NCI-H510A (cell line): ENCODE measurements at places on chromosomes 11 and 22.

DNA sequence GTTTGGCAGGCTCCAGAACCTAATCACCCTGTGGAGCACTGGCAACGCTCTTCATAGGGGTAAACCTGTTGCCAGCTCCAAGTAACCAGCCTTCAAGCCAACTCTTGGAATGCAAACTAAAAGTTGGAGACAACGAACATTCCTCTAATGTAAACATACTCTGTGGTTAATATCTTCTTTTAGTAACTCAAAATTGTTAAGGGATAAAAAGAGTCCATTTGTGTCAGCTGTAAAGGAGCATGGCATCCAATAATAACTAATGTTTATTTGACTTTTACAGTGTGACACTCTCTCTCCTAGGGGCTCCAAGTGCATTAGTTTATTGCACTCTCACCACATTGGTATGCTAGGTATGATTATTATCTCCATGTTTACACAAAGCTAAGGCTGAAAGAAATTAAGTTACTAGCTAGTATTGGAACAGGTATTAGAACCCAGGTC, 31.0 kb upstream of the AMOTL1 start:
- no peak for DNase-seq

GRCh38 chr11:74470526-74470925, 3.2 kb upstream of the KCNE3 start:
- DNase-seq: no peak

GRCh38 chr11:96196181-96196662, 146.8 kb downstream of the MAML2 start:
- DNase-seq: no peak

DNA sequence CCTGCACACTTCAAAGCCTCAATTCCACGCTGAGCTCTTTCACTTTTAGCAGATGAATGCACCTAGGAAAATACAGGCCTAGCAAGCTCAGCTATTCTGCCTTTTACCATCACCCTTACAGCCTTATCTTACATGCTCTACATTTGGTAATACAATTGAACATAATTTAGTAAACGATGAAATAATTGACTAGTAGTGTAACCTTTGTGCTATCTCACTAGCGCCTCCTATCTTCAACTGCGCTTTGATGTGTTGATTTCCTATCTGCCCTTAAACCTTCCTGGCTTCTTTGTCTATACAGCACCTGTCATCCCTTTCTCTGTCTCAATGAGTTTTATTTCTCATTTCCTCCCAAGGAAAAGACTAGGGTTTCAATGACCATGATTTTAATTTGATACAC, 149.7 kb downstream of the LRRC4C start:
- DNase-seq: no peak

GRCh38 chr11:121476379-121477032, 23.7 kb upstream of the SORL1-AS1 start:
- DNase-seq: no peak

DNA sequence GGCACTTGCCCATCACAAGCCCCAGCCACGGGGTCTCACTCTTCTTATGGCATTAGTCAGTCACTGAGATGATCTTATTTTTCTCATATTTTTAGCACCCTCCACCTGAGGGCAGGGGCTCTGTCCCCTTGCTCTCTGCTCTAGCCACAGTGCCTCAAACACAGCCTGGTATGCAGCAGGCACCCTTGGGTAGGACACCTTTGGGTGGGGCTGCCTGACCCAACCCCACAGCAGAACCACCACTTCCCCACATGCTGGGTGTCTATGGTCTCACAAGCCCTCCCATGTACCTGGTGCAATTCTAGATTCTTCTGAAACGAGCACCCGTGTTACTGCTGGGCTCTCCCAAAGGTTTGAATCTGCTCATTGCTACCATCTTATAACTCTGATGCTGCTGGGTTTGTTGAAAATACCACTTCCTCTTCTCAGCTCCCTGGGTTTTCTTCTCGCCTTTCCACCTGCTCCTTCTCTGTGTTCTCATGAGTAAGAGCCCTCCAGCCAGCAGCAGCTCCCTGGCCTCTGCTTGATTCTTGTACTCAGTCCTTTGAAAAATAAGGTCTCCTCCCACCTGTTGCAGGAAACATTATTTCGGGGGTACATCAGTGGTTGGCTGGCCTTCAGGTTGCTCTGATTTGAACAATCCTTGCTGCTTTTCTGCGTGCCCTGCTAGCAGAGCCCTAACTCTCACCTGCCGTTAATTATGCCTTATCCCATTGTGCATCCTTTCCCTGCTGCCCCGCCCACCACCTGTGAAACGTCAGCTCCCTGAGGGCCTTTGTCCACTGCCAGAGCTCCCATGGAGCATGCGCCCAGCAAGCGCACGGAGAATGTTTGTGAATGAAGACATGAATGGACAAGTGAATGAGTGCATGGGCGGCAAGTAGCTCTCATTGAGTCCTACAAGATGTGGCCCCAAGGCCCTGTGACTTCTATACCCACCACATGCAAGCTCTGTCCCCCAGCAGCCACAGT, 1181.6 kb downstream of the TBC1D22A start:
- no peak for DNase-seq

GRCh38 chr11:283405-284104, 5.3 kb downstream of the NLRP6 start:
- peak; percentile 46 for DNase-seq

DNA sequence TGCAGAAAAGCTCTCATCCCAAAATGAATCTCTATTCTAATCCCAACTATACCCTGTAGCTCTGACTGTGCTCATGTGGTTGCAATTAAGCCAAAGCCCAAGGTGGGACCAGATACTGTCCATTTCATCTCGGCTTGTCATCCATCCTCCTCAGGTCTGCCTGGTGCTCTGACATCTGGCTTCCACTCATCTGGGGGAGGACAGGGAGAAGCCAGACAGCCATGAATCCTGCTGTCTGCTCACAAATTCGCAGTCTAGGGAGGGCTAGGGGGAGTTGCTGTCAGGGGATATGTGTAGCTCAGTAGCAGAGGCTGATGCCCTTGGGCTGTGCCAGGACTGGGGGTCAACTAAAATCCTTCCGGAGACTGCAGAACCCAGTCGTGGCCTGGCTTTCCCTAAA, 167.1 kb downstream of the ETS1 start:
- no peak for DNase-seq

DNA sequence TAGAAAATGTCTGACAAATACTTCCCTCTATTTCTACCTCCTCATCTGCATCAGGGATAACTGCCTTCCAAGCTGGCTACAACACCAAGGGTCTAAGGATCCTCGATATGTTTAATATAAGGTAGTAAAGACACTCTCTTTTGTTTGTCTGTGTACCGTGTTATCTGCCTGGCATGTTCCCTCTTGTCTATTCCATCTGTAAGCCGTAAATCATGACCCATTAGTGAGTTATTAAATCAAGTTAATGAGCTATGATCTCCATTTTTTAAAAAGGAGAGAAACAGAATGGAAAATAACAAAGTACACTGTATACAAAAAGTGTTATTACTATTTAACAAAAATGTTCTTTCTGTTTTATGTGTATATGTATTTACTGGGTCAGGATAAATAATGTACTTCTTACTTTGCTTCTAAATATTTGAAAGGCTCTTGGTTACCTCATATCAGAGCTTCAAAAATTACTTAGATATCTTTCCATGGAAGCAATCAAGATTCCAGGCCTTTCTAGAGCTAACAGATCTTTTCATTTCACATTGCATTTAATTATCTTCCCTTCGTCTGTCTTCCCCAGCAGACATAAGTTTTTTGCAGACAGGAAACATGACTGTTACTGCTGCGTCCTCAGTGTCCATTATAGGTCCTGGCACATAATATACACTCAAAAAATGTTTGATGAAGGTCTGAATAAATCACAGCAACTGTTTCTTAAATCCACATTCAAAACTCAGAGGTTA, 342.6 kb upstream of the CCDC90B start:
- no peak for DNase-seq

DNA sequence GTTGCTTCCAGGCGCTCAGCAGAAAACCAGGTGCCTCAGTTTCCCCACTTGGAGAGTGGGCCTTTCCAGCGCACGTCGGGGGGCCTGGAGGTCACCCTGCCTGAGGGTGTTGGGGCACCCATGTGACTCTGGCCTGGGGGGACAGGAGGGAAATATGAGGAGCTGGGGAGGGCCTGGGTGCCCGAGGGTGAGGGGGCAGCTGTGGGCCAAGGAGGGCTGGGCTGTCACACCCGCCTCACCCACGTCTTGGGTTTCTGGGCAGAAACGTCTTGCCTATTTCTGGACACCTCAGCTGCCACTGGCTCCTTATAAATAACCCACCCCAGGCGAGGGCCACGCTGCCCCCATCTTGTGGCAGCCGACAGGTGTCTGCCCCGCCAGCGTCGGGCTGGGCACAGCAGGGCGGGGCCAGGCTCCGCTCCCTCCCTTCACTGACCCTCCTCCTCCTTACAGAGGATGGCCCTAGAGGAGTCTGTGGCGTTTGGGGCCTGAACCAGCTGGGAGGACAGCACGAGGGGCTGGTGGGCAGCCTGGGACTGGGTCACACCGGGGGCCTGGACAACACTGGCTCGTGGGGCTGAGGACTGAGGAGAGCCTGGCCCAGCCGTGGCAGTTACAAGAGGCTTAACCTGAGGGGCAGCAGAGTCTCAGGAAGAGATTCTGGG, 1.5 kb downstream of the TNNT3 start:
- DNase-seq: no peak

- DNase-seq: no peak
Observed at GRCh38 chr11:70033711-70034070, 44.4 kb upstream of the ANO1 start.

- DNase-seq: no peak
Observed at GRCh38 chr11:13152736-13153541, 124.7 kb upstream of the BMAL1 start.

GRCh38 chr22:33007485-33007884, 50.7 kb downstream of the SYN3 start:
- no peak for DNase-seq

GRCh38 chr11:95154514-95154913, 64.9 kb downstream of the ENDOD1 start:
- DNase-seq: no peak

DNA sequence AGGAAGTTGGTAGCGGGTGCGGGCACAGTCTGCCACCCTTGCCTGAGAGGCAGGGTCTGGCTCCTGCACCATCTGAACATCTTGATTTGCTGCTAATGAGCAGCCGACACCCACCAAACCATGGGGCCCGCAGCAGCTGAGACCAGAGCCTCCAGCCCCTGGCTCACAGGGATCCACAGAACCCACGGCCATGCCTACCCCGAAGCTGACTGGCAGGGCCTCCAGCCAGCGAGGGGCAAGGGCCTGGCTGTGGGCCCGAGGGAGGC, 171.5 kb upstream of the NTM start:
- no peak for DNase-seq

DNA sequence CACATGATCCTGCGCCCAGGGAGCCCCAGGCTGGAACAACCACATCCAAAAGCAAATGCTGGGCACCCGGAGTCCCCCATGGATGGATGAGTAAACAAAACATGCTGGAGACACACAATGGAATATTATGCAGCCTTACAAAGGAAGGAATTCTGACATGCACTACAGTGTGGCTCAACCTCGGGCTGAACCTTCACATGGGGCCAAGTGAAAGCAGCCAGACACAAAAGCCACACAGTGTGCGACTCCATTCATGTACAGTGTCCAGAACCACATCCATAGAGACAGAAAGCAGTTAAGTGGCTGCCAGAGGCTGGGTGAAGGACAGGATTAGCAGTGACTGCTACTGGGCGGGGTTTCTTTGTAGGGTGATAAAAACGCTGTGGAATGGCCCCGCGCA, 10.1 kb downstream of the POLR3H start:
- DNase-seq: no peak

- no peak for DNase-seq
Observed at GRCh38 chr11:33953289-33953688, 61.4 kb upstream of the LMO2 start.

GRCh38 chr22:19756288-19757128, 4.1 kb upstream of the TBX1 start:
- no peak for DNase-seq

DNA sequence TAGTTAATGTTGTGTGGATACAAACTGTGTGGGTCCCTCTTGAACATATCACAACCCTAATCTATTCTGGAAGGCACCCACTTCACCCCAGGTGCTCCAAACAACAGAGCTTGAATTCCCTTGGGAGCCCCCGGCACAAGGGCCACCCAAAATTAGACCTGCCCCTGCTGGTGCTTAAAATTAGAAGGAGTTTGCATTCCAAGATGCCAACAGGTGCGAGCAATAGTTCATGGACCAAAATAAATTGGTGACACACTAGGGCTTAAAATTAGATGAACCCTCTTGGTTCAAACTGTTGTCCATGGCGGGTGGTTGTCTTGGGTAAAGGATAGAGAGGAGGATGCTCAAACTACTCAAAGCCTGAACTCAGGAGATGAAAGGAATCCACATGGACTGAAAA, 291.5 kb downstream of the MN1 start:
- no peak for DNase-seq
